ENCODE measurements at places on chromosomes 1 and 21.

GRCh38 chr1:230277201-230278025, 148.7 kb downstream of the PGBD5 start:
- DNase-seq = no peak

DNA sequence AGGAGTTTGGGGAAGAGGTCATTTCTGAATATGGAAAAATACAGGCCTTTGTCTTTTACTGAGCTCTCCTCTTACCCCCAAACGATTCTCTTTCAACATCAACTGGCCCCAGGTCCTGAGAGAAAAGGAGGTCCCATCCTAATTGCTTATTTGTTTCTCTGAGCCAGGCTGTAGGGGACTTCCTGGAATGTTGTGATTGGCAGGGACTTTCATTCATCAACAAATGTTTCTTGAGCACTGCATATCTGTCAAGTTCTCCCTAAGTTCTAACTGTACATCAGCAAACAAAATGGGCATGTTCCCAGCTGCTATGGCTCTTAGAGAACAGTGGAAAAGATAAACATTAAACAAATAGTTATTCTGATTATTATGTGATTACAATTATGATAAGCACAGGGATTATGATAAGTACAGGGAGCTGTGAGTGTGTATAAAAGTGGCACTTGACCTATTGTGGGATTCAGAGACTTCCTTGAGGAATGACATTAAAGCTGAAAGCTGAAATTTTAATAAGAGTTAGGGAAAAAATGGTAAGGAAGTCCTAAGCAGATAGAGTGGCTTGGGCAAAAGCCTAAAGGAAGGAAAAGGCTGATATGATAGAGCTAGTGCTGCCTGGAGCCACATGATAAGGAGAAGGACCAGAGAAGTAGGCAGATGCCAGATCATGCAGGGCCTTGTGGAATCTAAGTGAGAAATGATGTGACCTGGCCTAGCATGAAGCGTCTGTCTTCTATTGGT, 11.6 kb downstream of the GPX7 start:
- no peak for DNase-seq

GRCh38 chr1:61132176-61132638, 49.8 kb downstream of the NFIA start:
- no peak for DNase-seq

- DNase-seq = no peak
These were observed 40.5 kb downstream of the EPHB2 start for GRCh38 chr1:22751124-22751531.

DNA sequence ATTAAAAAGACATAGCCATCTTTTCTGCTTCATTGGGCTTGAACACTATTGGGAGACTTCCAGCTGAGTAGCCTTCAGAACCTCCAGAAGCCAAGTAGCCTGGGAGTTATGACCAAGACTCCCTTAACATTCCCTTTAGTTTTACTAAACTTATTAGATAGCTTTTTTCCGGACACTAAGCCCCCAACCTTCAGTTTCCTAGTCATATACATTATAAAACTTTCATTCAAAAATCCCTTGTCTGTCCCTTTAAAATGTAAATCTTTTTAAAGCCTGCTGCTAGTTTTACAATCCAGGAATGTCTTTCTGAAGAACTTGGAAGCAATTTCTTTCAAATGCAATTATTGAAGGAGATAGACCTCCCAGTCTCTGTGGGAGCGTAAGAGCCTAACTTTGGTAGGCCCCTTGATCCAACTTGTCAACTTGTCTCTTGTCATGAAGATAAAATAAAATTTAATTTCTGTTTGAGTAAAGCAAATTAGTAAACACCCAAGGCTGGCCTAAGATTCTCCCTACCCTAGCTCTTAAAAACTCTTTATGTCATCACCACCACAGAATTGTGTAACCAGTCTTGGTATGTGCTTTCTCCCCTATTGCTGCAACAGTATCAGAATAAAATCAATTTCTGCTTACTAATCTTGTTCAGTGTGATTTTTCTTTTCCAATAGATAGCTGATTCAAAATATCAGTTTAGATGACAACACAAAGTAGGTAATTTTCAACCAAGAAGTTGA, 796.2 kb downstream of the PLA2G4A start:
- no peak for DNase-seq

GRCh38 chr1:41689558-41689981, 205.1 kb upstream of the EDN2 start:
- DNase-seq = no peak

GRCh38 chr21:42997053-42997452, 22.7 kb downstream of the PKNOX1 start:
- no peak for DNase-seq

- no peak for DNase-seq
These were observed 67.3 kb upstream of the KCNJ6 start for GRCh38 chr21:37983336-37984095.

DNA sequence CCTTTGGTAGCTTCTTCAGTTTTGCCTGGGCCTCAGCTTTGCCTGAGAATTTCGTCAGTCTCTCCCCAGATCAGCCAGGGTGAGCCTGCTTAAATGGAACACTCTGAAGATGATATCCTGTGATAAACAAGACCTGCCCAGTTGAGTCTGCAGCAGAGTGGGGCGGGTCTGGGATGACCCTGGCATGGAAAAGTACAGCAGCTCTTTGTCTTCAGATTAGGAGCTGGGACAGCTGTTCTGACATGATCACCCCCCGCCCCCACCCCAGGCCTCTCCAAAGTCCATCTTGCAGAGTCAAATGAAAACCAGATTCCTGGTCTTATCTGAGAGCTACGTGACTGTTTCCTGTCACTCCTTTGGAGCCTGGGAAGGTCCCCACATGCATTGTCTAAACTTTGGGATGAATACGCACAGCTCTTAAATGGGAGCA, 2.2 kb upstream of the TMEM51 start:
- DNase-seq = no peak

- no peak for DNase-seq
These were observed 58.4 kb downstream of the LAMC2 start for GRCh38 chr1:183244466-183244865.

DNA sequence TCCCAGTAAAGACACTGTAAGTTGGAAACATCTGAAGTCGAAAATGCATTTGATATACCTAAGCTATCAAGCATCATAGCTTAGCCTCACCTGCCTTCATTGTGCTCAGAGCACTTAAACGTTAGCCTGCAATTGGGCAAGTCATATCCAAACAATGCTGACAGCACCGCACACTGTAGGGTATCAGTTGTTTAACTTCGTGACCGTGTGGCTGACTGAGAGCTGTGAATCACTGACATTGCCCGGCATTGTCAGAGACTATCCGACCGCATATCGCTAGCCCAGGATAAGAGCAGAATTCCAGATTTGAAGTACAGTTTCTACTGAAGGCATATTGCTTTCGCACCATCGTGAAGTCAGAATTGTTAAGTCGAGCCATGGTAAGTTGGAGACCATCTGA, 41.5 kb downstream of the GALNT2 start:
- DNase-seq = no peak

DNA sequence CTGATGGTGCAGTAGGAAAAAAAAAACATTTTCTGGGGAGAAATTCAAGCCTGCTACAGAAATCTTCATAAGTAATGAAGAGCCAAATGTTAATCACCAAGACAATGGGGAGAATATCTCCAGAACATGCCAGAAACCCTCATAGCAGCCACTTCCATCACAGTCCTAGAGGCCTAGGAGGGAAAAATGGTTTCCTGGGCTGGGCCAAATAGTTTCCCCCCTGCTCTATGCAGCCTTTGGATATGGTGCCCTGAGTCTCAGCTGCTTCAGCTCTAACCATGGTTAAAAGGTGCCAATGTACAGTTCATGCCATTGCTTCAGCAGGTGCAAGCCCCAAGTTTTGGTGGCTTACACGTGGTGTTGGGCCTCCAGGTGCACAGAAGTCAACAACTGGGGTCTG, 113.1 kb downstream of the ZNF648 start:
- no peak for DNase-seq

- peak; percentile 46 for DNase-seq
These were observed 66.0 kb upstream of the SLC25A33 start for GRCh38 chr1:9473032-9473807.

DNA sequence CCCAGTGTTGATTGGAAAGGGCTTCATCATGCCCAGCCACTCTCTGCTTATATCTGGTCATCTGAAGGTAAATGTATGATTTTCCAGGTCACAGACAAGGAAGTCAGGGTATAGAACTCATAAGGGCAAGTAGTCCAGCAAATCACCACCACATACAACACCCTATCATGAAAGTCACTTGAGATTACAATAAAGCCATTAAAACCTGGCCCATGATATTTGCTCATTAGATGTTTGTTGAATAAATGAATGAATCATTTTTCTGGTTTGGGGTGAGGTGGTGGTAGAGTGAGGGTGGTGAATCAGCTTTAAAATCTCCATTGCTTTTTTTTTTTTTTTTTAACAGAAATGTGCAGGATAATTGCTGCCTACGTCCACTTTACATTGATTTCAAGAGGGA, 91.9 kb downstream of the TGFB2 start:
- DNase-seq = no peak

GRCh38 chr1:73803380-73803779, 394.6 kb downstream of the LRRIQ3 start:
- no peak for DNase-seq

- DNase-seq = no peak
These were observed 36.2 kb upstream of the RCSD1 start for GRCh38 chr1:167593860-167594259.

DNA sequence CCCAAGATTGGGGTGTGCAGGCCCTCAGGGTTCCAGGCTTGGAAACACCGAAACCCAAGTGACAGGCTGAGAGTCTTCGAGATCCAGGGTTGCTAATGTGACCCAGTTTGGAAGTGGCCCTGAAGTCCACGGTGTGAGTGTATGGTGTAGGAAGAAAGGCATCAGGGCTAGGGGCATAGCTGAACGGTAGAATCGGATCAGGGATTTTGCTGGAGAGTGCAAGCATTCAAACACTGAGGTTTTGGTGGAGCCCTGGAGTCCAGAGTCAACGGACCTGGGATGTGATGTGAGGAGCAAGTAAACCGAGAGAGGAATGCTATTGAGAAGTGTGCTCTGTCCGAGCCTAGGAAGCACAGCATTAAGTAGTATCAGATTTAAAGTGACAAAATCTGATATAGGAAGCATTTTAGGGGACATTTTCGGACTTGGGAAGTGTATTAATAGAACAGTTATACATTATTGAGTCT, 958 bp downstream of the NFYC start:
- no peak for DNase-seq

DNA sequence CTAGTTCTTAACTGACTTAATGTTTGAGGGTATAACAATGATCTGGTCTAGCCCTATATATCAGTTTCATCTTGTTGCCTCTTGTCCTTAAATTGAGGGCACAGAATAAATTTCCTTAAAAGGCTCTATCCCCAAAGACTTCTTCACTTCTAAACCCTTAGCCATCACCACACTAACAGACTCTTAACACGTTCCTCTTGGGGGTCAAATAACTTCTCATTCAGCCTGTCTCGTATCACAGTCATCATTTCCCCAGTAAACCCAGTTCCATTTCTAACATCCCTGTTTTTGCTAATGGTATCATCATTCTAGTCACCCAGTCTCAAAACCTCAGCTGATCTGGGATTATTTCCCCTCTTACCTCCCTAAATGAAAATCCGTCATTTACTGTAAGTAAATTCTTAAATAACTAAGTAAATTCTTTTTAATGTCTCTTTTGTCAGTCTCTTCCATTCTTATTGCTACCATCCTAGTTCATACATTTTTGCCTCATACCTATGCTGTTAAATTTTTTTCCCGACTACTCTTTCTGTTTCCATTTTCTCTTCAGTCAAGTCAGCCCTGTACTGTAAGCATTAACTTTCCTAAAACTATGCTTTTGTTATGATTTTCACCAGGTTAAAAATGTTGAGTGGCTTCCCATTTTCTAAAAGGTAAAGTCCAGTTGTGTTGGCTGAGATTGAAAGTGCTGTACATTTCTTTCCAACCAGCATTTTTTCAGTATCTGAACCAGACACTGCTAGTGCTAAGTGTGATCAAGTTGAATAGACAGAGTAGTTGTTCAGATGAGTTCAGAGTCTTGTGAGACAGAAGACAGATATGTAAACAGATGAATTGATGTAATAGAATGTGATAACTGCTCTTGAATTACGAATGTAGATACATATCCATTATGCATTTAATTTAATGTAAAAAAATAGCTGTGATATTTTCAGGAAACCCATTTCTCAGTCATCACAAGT, 6.9 kb downstream of the CTTNBP2NL start:
- DNase-seq = no peak

DNA sequence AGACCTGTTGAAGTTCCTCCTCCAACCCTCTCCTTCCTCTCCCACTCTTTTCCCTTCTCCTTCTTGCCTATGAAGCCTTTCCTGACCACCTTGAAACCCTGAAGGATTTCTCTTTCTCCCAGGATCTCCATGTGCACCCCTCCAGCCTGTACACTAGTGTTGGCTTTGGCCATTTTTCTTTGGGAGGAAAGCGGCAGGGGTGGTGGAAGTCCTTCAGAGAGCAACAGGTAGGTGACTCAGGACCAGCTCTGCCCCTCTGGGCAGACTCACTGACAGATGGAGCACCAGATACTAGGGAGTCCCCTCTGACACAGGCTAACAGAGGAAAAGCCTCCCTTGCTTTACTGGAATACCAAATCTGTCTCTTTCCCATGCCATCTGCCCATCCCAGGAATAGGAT, 4.6 kb downstream of the SLC26A9 start:
- DNase-seq = no peak

- DNase-seq = peak; percentile 100
These were observed at the start of gene GAS5 for GRCh38 chr1:173867753-173868265. GAS5 (minus strand) TSS chr1:173867989.

GRCh38 chr21:44299085-44299457, 782 bp upstream of the PFKL start:
- DNase-seq = no peak

DNA sequence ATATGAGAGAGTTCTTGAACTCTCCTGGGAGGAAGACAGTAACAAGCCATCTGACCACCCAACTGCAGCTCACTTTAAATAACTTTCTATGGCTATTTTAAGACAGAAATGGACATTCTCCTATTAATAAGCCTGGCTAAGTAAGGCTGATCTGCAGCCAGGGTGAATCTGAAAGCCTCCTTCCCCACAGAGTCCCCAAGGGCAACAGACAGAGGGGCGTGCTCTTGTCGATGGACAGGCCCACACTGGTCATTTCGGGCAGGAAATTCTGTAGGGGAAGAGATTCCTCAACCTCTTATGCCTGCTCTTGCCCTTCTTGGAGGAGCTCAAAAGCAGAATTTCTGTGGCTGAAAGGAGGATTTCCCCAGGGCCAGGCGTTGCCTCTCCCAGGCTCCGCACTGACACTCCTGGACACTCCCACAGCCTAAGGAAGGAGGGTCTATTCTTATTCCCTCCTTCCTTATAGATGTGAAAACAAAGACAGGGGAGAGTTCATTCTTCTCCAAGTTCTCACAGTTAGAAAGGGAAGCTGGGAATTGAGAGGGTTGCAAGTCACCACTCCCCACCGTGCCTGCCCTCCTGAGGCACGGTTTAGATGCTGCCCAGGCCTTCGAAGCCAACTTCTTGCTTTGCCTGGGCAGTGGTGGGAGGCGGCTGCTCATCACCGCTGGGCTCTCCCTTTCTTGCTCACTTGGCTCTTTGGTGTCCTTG, 17.9 kb upstream of the KANK4 start:
- DNase-seq = no peak

All from NCI-H1092 (cell line).